ENCODE measurements at places on chromosomes 3 and 15.

DNA sequence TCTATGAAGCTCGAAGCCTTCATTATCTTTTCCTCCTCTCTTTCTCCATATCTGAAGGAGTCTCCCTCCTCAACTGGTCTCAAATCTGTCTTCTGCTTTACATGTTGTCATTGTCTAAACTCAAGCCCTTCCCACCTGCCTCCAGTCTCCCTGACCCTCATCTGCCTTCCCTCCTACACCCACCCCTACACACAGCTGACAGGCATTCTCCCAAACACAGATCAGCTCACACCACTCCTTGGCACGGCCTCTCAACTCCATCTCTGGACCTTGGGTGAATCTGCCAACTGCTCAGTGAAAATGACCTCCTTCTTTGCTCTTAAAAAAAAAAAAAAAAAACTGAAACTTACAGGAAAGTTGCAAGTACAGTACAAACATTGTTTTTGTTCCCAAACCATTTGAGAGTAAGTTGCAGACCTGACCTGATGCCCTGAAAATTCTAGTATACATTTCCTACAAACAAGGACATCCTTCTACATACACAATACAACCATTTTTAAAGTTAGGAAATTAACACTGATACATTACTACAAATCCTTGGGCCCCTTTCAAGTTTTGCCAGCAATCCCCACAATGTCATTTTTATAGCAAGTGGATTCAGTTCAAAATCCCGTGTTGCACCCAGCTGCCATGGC, 49.4 kb upstream of the UBE2E1 start:
- DNase-seq, result no peak

DNA sequence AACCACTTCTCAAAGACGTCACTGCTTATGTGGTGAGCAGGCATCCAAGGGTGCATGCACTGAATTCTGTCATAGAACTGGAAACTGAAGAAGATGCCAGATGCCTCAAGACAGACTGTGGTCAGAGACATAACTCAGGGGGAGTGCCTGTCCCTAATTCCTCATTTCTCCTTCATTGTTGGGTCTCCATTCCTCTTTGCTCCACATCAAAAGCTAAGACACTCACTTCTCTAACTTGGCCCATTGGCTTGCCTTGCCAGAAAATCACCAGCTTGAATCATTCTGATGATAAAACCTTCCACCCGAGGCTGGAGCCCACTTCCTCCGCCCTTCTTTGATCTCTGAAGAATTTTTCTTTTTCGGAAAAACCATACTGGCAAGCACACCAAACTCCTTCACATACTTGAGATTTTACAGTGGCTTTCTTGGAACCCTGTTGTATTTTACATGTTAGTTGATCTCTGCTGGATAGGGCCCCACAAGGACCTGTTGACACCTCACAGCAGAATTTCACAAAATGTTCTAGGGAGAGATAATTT, 69.9 kb downstream of the COL8A1 start:
- no peak for DNase-seq

- no peak for DNase-seq
These were observed 204.6 kb upstream of the AZI2 start for GRCh38 chr3:28553175-28553574.

DNA sequence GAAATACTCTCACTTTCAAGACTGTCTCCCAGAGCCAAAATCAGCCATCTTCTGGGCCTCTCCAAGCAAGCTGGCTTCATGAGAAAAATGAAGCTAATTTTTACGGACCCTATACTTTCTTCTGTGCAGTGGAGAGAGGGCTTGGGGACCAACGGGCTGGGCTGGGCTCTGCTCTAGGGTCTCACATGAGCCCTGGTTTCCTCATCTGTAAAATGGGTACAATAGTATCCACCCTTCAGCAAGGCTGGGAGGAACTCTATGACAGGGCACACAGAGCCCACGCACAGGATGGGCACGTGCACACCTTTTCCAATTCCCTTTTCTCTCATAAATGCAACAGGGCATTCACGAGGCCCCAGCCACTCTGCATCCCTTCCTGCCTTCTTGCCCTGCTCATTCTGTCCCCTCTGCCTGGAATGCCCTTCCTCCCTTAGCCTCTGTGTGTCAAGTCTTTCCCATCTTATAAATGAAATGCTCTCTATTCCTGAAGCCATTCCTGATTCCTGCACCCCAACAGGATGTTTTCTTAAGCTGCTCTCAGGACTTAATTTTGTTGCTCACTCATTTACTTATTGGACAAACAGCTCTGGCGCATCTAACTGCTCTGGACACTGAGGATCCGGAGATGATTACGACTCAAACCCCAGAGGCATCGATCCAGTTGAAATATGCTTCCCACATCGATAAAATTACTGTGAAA, 32.9 kb upstream of the SEC13 start:
- DNase-seq, result no peak

All from stimulated activated CD4-positive, alpha-beta T cell treated with anti-CD3 and anti-CD28 coated beads, Interleukin-15, amount 100 ng/mL, for 24 hours (primary cell).